ENCODE measurements at places on chromosomes 6 and 20.

GRCh38 chr6:87241304-87241703, 81.1 kb upstream of the SMIM8 start:
- no peak for DNase-seq

DNA sequence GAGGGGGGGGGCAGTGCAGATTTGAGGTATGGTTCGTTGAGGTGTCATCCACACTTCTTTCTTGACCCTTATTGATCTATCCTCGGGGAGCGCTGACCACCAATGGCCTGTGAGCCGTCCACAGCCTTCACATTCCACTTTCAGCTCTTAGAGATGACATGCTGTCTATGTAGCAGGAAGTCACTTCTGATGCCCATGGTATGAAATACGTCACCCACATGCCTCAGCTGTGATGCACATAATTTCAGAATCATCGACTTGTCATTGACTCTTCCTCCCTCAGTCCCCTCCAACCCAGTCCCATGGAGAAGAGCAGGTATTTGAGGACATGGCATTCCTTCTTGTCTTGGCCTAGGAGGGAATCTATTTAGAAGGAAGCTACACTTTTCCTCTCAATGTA, 4.7 kb upstream of the ADGRF5 start:
- DNase-seq: no peak

DNA sequence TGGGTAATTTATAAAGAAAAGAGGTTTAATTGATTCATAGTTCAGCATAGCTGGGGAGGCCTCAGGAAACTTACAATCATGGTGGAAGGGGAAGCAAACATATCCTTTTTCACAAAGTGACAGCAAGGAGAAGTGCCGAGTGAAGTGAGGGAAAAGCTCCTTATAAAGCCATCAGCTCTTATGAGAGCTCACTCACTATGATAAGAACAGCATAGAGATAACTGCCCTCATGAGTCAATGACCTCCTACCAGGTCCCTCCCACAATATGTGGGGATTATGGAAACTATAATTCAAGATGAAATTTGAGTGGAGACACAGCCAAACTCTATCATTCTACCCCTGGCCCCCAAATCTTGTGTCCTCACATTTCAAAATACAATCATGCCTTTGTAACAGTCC, 115.8 kb upstream of the LAMA2 start:
- DNase-seq: no peak

- DNase-seq: no peak
Observed at GRCh38 chr20:1847780-1848179, 47.4 kb upstream of the SIRPA start.

DNA sequence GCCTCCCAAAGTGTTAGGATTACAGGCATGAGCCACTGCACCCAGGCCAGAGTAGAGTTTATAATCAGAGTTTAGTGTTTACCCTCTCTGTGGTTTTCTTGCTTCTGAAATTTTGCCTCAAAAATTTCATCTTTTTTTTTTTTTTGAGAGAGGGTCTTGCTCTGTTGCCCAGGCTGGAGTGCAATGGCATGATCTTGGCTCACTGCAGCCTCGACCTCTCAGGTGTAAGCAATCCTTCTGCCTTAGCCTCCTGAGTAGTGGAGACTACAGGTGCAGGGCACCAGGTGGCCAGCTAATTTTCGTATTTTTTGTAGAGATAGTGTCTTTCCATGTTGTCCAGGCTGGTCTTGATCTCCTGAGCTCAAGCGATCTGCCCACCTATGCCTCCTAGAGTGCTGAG, 28.7 kb downstream of the TPX2 start:
- DNase-seq: no peak

GRCh38 chr20:33773412-33774089, 37.6 kb upstream of the CHMP4B start:
- no peak for DNase-seq

- no peak for DNase-seq
Observed at GRCh38 chr6:119442776-119443184, 93.2 kb upstream of the MAN1A1 start.

- no peak for DNase-seq
Observed at GRCh38 chr20:63833776-63834490, 2.9 kb upstream of the ZBTB46 start.

DNA sequence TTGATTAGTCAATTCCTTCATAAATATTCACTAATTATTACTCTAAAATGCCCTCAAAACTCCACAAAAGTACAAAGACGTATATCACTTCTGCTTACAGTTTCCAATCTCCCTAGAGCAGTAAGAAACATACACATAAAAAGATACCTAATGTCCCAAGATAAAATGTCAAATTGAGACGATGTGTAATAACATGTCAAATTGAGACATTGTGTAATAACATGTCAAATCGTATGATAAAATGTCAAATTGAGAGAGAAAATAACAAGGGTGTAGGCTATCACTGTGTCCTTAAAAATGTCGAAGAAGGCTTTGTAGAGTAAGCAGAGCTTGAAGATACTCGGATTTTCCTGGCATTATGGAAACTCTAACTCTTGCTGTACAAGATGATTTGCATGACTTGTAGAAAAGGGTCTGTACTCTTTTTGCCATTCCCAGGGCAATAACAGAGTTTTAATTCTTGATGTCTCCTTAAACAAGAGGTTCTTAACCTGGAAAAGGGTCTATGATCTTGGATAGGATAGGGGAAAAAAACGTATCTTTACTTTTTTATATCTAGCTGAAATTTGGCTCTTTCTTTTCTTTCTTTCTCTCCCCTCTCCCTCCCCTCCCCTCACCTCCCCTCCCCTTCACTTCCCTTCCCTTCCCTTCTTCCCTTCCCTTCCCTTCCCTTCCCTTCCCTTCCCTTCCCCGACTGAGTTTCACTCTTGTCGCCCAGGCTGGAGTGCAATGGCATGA, 67.7 kb upstream of the ADGRG6 start:
- DNase-seq: no peak

DNA sequence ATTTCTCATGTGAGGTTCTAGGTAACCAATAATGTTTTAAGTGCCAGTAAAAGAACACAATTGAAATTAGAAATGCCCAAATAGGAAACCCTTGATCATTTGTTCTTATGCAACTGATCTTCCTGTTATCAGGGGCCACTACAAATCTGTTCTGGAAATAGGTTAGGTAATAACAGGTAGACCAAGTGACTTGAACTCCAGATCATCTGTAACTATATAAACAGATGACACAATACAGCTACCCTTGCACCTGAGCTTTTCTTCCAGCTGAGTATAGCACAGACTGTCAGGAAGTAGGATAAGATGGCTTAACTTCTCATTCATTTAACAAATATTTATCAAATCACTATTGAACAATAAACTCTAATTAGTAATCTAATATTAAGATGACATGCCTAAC, 52.5 kb downstream of the MAN1A1 start:
- no peak for DNase-seq

DNA sequence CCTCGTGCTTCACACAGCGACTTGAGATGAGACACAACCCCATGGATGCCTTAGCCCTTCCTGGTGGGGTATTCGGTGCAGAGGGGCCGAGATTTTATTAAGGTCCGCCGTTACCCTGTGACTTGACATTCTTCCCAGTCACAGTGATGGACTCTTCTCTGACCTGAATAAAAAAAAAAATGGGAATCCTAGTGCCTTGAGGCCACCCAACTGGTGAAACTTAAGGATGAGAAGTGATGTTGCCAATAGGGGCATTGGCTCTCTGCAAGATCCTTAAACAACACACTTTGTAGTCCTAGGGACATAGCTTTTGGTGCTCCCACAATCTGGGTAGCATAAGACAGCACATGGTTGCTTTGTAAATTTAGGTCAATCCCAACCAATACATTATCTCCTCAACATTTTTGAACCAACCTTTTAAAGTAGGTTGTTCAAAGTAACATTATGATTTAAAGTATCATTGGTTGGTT, 814 bp upstream of the ADNP start:
- no peak for DNase-seq

DNA sequence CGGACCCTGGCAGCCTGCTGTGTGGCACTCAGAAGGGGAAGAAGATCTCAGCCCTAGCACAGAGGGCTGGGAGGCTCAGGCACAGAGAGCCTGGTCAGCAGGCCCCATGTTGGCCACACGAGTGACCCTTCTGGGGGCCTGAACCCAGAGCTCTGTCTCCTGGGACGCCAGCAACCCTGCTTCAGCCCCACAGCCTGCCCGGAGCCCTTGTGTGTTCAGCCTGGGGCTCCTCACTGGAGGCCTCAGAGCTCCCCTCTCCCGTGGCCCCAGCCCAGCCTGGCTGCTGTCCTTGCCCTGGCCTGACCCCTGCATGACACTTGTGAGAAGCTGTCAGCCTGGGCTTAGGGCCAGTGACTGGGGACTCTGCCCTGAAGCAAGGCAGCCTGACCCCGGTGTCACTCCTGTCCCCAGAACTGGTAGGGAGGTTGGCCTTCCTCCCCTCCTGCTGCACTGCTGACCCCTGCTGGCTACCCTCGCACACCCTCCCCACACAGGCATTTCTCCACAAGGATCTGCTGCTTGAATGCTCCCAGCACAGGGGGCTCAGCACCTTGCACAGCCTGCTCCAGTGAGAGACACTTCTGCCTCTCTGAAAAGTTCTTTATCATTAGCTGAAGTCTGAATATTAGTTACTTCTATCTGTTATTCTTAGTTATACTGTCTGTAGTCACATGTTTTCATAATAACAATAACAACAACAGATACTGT, 15.4 kb upstream of the IP6K3 start:
- no peak for DNase-seq

- DNase-seq: no peak
Observed at GRCh38 chr6:143157131-143157530, 96.4 kb downstream of the AIG1 start.

DNA sequence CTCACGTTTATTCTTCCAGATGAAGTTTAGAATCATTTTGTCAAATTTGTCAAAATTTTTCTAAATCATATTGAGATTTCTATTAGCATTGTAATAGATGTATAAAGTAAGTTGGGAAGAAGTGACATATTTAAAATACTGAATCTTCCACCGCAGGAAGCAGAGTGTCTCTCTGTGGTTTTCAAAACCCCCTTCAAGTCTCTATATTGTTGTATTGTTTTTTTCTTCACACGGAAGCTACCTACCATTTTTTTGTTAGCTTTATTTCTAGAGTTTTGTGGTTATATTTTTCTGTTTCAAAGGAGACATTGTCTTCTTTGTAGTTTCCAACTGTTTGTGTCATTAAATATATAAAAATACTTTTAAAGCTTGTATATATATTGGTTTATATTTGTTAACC, 188.6 kb downstream of the ZDHHC14 start:
- DNase-seq: no peak

DNA sequence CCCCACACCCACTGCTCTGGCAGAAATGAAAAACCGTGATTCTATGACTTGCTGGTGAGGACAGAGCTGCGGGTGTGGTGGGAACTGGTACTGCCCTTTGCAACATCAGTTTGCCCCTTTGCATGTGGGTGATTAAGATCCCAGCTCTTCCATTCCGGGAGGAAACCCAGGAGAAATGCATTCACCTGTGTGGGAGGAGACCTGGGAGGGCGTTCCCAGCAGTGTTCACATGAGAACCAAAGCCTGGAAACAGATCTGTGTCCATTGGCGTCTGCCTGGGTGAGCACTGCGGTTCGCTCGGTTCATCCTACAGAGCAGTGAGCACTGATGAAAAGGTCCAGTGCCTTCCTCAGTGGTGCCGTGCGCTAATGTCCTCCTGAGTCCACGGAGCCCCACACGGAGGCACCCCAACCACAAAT, 89.7 kb downstream of the SMOC2 start:
- no peak for DNase-seq

DNA sequence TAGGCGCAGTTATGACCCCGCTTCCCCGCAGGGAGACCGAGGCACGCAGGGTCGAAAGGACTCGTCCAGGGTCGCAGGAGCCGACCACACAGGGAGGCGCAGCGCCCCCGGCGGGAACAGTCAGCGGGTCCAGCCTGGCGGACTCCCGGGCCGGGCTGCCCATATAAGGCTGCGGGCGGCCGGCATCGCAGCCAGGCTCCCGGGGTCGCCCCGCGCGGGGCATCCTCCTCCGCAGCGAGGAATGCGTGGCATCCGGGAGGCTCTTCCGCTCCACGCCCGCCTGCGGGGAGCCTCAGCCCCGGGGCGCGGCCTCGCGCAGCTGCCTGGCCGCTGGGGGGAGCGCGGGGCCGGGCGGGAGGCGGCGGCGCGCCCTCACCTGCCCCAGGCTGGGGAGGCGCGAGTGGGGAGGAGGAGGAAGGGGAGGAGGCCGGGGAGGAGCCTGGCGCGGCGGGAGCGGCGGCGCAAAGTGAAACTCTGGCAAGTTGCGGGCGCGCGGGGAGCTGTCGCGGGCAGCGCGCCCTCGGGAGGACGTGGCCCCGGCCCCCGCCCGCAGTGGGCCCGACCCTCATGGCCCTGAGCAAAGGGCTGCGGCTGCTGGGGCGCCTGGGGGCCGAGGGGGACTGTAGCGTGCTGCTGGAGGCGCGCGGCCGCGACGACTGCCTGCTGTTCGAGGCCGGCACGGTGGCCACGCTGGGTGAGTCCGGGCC, at the start of gene SYNJ2:
TSS of gene SYNJ2 (plus strand) at position 469 of the 707 bp plus-strand sequence. CDS start at position 568, 99 bp downstream.
- DNase-seq: no peak

DNA sequence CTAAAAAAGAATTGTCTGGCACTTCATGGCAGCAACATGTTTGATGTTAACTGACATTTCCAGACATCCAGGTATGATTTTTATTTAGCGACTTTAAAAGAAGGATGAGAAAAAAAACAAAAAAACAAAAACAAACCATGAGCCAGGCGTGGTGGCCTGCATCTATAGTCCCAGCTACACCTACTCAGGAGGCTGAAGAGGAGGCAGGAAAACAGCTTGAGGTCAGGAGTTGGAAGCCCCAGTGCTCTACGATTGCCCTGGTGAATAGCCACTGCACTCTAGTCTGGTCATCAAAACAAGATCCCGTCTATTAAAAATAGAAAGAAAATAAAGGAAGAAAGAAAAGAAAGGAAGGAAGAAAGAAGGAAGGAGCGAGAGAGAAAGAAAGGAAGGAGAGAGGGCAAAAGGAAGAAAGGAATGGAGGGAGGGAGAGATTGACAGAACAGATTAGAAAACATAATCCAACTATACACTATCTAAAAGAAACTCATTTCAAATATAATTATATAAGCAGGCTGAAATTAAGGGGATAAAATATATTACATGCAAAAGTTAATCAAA, 141.6 kb downstream of the TRIM27 start:
- DNase-seq: no peak

GRCh38 chr6:36908747-36909146, 23.0 kb downstream of the C6orf89 start:
- DNase-seq: no peak

DNA sequence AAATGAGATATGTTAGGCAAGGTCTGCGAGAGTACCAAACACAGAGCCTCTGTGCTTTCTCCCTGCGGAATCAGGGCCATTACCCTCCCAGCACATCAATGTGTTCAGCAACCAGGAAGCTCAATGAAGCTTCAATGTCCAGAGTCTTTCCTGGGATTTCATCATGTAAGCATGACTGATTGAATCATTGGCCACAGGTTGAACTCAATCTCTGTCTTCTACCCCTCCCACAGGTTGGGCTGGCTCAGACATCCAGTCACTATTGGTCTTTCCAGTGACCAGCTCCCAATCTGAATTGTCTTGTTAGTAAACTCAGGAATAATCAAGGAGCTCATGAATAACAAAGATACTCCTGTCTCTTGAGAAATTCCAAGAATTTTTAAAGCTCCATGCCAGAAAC, 2.7 kb upstream of the DTD1 start:
- DNase-seq: no peak

GRCh38 chr6:37319156-37319555, 34.6 kb upstream of the RNF8 start:
- DNase-seq: no peak

GRCh38 chr20:16803965-16804792, 56.0 kb downstream of the OTOR start:
- DNase-seq: no peak

GRCh38 chr6:161094955-161095354, 103.4 kb downstream of the MAP3K4 start:
- DNase-seq: no peak

- no peak for DNase-seq
Observed at GRCh38 chr6:18277237-18278006, 13.1 kb upstream of the DEK start.

- no peak for DNase-seq
Observed at GRCh38 chr6:82441047-82441855, 77.6 kb downstream of the TPBG start.

Data from brain pericyte (primary cell).